ENCODE measurements at places on chromosomes 12 and 14.
A peak's percentile ranks its signal among the peaks of the same experiment; 100 is the strongest.

DNA sequence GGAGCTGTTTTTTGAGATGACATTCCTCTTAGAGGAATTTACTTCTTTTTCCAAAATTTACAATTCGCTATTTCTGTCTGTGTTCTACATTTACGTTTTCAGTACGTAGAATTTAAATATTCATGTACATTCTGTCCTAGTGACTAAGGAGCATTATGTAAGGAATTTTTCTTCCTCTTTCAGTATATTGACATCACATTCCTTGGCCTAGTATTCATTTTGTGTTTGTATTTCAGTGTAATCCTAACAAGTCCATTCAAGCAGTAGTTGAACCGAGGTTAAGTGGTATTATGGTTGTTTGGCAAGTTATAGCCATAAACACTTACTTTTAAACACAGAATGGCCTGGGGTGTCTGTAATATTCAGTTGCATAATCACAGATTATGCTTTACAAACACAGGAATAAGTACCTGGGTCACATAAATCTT is 465.2 kb downstream of the PCNX1 start:
- no peak for DNase-seq

- DNase-seq, result no peak
Measured at GRCh38 chr14:37139710-37140109, 32.7 kb downstream of the SLC25A21 start.

DNA sequence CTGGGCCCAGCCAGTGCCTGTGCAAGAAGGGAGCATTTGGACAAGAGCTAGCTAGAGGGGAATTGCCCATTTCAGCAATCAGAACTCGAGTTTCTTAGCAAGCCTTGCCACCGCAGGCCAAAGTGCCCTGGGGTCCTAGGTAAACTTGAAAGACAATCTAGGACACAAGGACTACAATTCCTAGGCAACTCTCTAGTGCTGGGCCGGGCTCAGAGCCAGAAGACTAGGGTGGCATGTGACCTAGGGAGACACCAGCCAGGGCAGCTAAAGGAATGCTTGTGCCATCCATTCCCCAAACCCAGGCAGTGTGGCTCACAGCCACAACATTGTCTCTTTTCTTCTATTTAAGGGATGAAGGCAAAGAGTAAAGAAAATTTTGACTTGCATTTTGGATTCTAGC is 205.0 kb downstream of the BMP4 start:
- DNase-seq, result no peak

DNA sequence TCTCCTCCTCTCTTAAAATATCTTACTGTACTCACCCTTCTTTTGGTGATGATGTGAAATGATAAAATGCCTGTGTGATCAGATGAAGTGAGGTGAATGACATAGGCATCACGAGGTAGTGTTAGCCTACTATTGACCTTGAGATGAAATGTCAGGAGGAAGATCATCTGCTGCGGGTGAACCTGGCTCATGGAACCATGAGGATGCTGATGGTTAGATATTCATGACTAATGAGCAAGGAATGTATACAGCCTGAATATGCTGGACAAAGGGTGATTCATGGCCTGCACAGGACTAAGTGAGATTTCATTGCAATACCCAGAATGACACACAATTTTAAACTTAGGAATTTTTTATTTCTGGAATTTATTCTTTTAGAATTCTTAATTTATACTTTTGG is 89.6 kb downstream of the DAAM1 start:
- DNase-seq, result no peak

- no peak for DNase-seq
Measured at GRCh38 chr14:69473946-69474345, 10.6 kb upstream of the PLEKHD1 start.

DNA sequence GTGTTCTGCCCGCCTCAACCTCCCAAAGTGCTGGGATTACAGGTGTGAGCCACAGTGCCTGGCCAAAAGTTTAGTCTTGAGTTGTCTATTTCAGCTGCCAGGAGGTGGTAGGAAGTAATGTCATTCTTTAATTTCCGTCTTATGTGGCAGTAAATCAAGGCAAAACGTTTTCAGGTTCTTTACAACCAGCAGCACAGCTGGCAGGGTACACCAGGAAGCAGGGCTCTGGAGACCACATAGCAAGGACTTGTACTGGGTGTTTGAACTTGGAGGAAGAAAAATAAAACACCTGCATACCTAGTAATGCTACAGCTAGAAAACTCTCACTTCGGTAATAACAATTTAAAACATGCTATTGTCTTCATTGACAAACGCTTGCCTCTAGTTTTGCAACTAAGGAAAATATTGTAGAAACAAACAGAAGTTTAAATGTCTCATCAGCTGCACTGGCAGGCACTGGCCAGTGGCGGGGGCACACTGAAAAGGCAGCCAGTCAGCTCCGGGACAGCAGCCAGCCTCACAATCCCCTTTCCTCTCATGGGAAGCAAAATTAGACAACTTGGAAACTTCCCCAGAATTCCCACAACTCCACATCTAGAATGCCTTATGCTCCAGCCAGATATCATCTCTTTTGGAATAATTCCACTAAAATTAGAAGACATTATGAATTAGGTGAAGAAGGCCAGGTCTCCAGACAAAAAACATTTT is 72.2 kb downstream of the CLIP1 start:
- no peak for DNase-seq

DNA sequence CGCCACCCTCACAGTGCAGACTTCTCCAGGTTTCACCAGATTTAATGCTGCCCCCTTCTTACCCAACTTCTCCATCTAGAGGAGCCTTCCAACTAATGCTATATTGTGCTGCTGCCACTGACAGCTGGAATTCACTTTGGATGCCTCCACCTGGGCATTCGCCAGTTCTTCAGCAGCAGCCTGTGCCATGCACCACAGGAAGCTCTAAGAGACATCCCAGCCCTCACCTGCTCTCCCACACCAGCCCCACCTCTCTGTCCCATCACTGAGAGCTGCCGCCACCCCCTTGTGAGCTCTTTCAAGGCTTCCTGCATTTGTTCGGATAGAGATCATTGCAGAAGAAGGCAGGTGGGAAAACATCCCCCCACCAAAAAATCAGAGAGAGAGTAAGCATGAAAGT is 4.6 kb upstream of the KRT2 start:
- no peak for DNase-seq

DNA sequence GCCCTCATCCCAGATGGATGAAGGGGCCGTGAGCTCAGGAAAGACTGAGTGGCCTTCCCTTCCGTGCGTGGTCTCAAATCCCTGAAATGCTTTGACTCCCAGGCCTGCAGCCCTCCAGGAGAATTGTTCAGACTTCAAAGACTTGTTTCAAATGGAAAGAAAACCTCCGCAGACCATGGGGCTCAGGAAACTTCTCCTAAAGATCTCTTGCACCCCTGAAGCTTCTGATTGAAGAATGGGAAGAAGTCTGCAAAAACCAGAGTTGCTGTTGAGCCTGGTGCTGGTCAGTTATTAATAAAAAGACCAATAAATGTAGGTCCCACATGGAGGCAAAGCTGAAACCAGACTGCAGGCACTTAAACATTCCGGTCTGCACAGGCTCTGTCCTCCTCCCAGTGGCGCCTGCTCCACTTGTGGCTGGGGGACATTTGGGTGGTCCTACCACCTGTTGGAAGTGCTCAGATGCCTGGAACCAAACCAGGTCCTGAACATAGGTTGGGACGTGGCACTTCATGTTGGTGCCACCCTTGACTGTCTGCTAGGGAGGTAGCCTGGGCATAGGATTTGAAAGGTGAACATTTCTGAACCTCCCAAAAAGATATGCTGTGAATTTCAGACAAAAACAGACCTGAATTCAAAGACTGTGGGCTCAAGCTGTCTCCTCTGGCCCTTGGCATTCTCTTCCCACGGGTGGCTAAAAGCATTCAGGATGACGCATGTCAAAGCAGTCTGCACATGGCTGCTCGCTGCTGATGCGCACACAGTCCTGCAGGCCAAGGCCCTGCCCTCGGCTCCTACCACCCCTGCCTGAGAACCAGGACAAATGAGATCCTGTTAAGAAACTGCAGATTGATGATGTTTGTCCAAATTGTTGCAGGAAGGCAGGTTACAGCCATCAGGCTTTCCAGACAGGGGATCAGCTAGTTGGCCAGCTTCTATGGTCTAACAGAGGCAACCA is 36.2 kb upstream of the MEG3 start:
- no peak for DNase-seq

GRCh38 chr12:80567401-80567800 is 123.4 kb downstream of the PTPRQ start:
- no peak for DNase-seq

GRCh38 chr12:44750468-44750867 is 125.6 kb downstream of the NELL2 start:
- DNase-seq, result no peak

DNA sequence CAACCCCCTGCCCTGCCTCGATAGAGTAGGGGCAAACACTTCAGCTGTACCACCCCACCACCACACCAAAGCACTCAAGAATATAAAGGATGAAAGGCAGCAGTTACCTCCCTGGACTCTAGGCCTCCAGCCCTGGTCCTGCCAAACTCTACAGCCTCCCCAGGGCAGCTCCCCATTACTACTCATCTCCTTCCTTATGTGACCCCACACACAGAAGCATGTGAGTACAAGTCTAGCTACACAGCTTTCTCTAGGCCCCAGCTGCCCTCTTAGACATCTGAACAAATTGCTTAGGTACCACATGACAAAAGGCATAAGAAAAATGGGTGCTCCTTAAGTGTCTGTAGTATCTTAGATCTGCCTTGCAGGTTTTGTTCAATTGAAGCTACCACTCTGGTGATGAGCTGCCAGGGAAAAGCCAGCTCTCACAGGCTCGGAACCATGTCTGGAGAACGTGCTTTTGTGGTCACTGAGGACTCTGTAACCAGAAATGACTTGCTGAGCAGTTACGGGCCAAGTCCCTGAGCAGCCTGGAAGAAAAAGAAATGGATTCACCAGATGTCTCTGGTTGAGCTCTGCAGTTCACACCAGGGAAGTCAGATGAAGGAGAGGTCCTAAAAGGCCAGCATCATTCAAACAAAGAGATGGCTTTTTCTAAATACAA is 32.8 kb downstream of the FMNL3 start:
- DNase-seq, result no peak

- no peak for DNase-seq
Measured at GRCh38 chr12:100681074-100681473, 107.6 kb downstream of the GAS2L3 start.

DNA sequence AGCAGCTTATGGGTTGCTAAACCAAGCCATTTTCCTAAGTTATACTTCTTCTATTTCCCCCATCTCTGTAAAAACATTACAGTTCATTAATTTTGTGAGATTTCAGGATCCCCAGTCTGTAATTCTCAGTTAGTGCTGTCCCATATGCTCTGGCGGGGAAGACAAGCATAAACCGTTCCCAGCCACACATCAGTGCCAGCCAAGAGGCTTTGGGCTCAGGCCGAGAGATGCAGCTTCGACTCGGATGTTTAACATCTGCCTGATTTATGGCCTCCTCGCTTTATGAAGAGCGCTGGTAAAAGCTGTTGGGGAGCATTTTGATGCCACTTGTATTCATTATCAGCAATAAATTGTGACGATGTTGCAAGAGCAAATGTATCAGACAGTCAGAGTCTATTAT is 349.1 kb upstream of the CCDC196 start:
- DNase-seq, result no peak

DNA sequence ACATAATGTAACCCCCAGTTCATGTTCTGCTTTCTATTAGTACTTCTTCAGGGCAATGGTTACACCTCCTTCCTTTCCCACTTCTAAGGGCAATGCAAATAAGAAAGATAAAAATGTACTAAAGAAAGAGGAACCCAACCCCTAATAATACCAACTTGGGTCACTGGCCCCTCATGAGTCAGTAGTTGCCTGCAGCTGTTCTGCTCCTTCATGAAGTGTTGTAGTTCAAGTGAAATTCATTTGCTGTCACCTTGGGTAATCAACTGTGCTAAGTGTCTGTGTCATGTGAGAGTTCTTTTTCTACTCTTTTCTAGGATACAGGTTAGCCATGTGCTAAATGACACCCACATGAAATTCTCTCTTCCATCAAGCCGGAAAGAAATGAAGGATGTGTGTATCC is 91.8 kb downstream of the PLXNC1 start:
- DNase-seq, result no peak

- DNase-seq, result no peak
Measured at GRCh38 chr12:31835276-31835882, 106.6 kb upstream of the AMN1 start.

GRCh38 chr14:49971156-49972130 is 78.6 kb downstream of the ARF6 start:
- peak; percentile 27 for DNase-seq

- DNase-seq, result no peak
Measured at GRCh38 chr14:77076113-77076631, 21.9 kb upstream of the CIPC start.

DNA sequence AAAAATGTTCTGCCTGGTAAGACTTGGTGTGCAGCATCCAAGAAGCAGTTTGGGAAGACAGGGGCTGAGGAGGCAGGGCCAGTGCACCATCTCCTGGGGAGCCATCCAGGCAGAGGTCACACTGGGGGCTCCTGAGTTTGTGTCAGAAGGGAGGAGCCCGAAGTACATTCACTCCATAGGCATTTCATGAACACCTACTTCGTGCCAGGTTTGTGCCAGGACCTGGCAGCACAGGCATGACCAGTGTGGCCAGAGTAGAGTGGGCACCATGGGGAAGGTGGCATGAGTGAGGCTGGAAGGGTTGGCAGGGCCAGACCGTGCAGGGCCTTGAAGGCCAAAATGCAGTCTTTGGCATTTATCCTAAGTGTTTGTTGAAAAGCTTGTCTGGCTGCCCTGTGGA is 86.5 kb upstream of the RIN3 start:
- no peak for DNase-seq

DNA sequence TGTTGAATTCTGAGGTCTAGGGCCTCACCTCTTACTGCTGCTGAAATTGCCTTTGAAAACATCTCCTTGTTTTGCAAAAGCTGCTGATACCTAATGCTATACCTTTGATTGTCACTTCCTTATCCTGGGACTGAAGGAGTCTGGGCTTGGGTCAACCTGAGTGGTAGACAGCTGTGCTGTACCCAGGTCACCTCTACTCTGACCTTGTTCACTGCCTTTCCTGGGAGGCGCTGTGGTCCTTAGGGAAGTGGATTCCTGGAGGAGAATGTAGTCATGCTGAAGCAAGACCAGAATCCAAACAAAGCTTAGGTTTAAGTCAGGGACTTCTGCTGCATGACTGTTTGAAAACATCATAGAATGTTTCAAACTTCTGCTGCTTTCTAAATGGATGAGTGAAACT is 191.4 kb downstream of the SNAPC1 start:
- no peak for DNase-seq

DNA sequence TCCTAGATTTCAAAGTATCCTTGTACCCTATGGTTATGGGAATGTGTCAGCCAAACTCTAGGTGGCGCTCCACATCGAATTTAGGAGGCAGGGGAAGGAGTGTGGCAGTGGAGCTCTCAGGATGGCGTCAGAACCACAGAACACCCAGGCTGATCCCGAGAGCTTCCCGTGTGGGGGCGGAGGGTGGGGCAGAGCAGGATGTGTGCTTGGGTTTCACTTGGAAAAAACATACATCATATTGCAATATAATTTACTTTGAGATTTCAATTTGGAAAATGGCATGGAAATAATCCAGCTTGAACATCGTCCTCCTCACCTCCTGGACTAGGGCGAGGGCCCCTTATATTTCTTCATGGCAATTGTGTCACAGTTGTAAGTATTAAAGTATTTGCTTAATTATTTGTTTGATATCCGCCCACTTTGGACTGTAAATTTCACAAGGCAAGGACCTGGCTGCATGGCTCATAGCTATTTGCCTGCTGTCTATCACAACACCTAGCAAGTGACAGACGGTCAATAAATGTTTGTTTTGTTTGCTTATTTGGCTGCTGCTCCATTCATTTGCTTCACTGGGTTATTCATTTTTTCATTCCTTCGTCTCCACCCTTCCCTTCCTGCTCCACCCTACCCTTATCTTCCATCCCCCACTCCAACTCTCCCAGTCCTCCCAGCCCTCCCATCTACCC is 221.5 kb upstream of the HMGA2 start:
- peak; percentile 33 for DNase-seq

- DNase-seq, result no peak
Measured at GRCh38 chr14:102810523-102810922, 33.3 kb downstream of the TRAF3 start.
